ENCODE measurements at places on chromosomes 2 and 18. TPM values are rescaled to one million over a fixed set of nuclear protein-coding genes. Genes with fewer than 3 reads are reported as not detected.

GATA6 gene
- 42.0 TPM for total RNA-seq

PROC gene
- total RNA-seq, result 0.74 TPM

VWA3B gene
- 0.48 TPM for total RNA-seq

CACNB4 gene
- total RNA-seq, result 33.9 TPM

TTN gene
- total RNA-seq, result 153 TPM

DNAH7 gene
- 3.5 TPM for total RNA-seq
